Temporal lobe (tissue), 4 donors: ENCODE measurements at places on chromosomes 1 and 21. TPM values are rescaled to one million over a fixed set of nuclear protein-coding genes. Genes with fewer than 3 reads are reported as not detected.

IGSF3 gene
- 118 TPM for total RNA-seq

ITPKB gene
- total RNA-seq = 6.1 TPM

CDCA8 gene
- total RNA-seq = 1.2 TPM

AMPD2 gene
- total RNA-seq = 50.9 TPM

B3GALT2 gene
- 71.5 TPM for total RNA-seq

DMAP1 gene
- 24.8 TPM for total RNA-seq

MAP10 gene
- total RNA-seq = 6.1 TPM

OR2T2 gene
- total RNA-seq = not detected

KLHDC7A gene
- not detected for total RNA-seq

ASCL5 gene
- not detected for total RNA-seq

PRAMEF25 gene
- total RNA-seq = not detected

SELENON gene
- 16.5 TPM for total RNA-seq

SMIM12 gene
- total RNA-seq = 7.4 TPM

DSCAM gene
- total RNA-seq = 16.0 TPM
